ENCODE measurements at places on chromosomes 3 and 15. TPM values are rescaled to one million over a fixed set of nuclear protein-coding genes. Genes with fewer than 3 reads are reported as not detected.

DNA sequence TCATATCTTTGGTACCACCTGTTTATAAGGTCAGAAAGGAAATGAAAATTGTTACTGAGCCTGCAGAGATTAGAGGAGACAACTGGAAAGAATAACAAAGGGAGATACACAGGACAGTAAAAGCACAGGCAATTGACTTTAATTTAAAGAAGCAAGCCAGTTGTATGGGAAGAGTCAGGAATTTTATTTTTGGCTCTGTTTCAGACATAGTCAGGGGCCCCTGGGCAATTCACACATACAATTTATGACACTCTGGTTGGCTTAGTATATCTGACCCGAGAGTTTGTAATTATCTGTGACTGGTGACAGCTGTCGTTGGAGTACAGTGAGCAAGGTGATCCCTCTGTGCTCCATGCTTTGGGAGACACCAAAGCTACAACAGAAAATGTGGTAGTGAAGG, 591.9 kb upstream of the NECTIN3 start:
- no peak overlapping the region for H3K27ac ChIP-seq
- no peak overlapping the region for H3K4me3 ChIP-seq
- no peaks in the 10 kb centered on the region for H3K27me3 ChIP-seq

DNA sequence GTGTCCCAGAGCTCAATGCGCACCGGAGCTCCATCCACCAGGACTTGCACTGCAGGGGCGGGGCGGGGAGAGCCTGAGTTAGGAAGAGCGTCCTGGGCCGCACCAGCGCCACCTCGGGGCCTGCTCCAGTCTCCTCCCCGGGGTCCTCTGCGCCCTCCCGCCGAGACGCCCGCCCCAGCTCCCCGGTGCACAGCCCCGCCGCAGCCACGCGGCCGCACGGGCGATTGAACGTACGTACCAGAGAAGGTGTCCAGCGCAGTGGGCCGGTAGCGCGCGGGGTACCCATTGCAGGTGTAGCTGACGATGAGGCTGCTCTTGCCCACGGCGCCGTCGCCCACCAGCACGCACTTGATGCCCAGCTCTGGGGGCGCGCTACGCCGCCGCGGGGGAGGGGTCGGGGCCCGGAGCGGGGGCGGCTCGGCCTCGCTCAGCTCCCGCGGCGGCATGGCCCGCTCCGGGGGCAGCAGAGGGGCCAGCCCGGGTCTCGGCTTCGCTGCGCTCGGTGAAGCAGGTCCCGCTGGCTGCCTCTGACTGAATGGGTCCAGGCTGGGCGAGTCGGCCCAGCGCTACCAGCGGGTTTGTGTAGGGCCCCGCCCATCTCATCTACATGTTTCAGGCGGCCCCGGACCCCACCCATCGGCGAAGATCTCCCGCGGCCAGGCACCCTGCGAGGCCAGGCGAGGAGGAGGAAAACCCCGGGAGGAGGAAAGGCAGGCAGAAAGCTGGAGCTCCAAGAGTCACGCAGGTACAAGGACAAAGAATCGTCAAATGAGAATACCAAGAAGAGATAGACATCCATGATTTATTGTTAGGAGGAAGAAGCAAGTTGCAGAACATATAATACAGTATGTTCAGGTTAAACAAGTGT, at the start of gene RHOV:
Gene RHOV (minus strand): TSS at position 541 of the 868 bp plus-strand sequence. CDS start 95 bp downstream, at position 446.
- H3K4me3 ChIP-seq = peak within 1 kb of the TSS; percentile 55
- no peaks in the 10 kb centered on the region for H3K36me3 ChIP-seq
- H3K27ac ChIP-seq = no peak within 1 kb of the TSS
- H3K27me3 ChIP-seq = no peaks in the 10 kb centered on the region
- no peak for DNase-seq

- DNase-seq = no peak
- H3K4me1 ChIP-seq = no peaks in the 10 kb centered on the region
- H3K4me3 ChIP-seq = no peak overlapping the region
Observed at GRCh38 chr3:151816091-151816604, 2.2 kb downstream of the AADAC start.

DNA sequence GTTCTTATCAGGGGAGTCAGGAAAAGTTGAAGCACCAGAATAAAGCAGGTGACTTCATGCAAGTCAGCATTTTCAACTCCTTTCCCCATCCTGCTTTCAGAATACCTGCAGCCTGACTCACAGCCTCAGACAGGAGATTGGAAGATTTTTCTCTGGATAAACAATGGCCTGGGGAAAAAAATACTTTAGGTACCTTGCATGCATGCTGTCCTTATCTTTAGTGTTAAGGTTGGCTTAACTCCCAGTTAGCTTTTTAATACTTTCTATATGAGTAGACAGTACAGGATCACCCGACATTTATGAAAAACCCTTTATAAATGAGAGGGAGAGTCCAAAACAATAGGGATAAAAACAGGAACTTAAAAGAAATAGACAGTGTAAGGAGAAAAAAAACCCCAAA, 53.6 kb downstream of the PAK2 start:
- no peaks in the 10 kb centered on the region for H3K4me1 ChIP-seq
- no peak overlapping the region for H3K4me3 ChIP-seq
- no peaks in the 10 kb centered on the region for H3K27me3 ChIP-seq
- no peak for DNase-seq
- peaks cover 22% of the 10 kb centered on the region for H3K36me3 ChIP-seq

DNA sequence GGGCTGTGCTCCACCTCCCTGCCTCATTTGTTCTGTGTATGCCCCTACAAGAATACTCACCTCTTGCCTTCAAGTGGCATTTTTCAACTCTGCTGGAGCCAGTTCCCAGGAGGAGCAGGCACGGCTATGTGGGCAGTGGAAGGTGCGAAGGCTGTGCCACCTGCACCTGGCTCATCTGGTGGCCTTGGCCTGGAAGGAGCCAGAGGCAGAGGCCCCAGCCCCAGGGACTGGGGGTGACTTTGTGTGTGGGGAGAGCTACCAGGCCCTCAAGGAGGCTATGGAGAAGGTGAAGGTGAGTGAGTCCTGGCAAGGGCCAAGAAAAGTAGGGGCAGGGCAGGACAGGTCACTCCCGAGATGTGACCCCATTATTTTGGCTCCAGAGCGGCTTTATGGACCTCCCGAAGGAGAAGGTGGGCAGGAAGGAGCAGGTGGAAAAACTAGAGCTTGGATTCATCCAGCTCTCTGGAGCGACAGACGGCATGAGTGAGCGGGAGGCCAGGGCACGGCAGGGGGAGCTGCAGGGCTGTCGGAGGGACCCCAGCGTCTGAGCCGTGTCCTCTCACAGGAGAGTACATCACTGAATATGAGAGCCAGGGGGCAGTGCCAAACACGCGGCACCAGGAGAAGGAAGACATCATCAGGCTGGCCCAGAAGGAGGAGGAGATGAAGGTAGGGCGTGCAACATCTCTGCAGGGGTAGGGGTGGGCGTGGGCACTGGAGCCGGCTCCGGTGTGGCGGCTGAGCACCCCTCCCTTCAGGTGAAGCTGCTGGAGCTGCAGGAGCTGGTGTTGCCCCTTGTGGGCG, 57.3 kb upstream of the UBE2Q2 start:
- no peaks in the 10 kb centered on the region for H3K36me3 ChIP-seq
- H3K27ac ChIP-seq = no peak overlapping the region
- H3K27me3 ChIP-seq = peaks cover 10% of the 10 kb centered on the region
- DNase-seq = no peak
- H3K4me1 ChIP-seq = no peaks in the 10 kb centered on the region

GRCh38 chr15:71730277-71731144, 79.8 kb upstream of the NR2E3 start:
- no peaks in the 10 kb centered on the region for H3K27me3 ChIP-seq
- H3K4me3 ChIP-seq = no peak overlapping the region
- H3K4me1 ChIP-seq = no peaks in the 10 kb centered on the region
- H3K36me3 ChIP-seq = no peaks in the 10 kb centered on the region

DNA sequence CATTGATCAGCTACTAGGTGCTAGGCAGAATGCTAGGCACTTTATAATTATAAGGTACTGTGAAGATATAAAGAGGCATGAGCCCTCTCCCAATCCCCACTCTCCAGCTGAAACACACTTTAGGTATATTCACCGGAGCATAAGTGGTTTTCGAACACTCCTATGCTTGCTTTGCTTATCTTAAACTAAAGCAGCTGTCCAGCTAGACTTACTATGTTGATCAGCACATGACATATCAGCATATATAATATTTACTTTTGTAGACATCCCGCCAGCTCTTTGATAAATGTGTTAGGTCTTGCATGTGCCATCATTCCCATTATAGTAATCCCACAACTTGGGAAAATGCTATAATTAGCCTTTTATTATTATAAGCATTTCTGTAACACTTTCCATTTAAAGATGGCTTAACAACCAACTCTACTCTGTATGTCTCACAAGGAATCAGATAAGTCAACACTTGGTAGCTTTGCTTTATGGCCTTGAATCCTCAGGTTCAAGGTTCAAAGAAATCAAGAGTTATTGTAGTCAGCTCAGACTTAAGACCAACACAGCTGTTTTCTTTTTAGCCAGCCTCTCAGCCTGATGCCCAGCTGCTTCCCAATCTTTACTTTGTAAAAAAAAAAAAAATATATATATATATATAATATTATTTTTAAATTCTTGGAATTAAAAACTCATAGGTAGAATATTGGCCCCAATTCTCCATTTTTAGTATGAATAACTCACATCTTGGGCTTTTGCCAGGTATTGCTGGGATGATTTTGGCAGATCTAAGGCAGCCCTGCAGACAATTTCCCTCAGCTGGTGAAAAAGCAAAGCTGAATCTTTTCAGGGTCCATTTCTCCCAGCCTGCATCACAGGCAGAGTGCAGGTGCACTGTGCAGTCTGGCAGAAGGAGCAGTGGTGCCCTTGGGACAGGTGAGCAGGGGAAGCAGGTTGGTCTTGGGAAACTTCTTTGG, 104.2 kb downstream of the THRB start:
- H3K36me3 ChIP-seq = no peaks in the 10 kb centered on the region
- no peaks in the 10 kb centered on the region for H3K27me3 ChIP-seq
- no peak overlapping the region for H3K4me3 ChIP-seq
- H3K27ac ChIP-seq = peak overlapping the region; percentile 60

DNA sequence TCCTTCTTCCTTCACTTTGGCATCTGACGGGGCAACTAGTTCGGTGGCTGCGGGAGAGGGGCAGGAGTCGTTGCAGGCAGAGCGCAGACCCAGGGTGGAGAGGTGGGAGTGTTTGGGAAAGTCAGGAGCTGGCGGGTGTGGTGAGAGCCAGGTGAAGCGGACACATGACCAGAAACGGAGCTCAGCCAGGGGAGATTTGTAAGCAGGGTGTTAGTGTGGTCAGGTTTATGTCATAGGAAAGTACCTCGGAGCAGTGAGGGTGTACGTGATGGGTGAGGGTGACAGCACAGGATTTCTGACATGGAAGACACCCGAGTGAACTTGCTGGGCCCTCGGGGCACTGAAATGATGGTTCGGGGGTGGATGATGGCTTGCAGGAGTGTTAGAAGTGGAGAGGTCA, 247.4 kb upstream of the TPM1 start:
- peak; percentile 3 for DNase-seq
- H3K4me1 ChIP-seq = no peaks in the 10 kb centered on the region
- H3K27me3 ChIP-seq = no peaks in the 10 kb centered on the region
- no peak overlapping the region for H3K27ac ChIP-seq

DNA sequence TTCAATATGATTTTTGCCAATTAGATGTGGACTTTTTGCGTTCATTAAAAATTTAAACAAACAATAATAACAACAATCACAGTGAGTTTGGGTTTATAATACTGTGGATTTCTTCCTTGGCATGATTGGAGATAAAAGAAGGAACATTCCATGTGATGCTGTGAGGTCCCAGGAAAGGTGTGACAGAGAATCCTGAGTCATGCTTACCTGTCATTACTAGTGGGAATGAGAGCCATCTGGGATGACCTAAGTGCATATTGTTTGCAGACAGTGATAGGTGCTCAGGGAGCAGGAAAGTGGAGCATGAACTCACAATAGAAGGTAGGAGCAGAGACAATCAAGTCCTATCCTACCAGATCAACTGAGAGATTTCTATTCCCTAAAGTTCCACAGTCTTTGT, 766.5 kb upstream of the CFAP20DC start:
- peaks cover 4% of the 10 kb centered on the region for H3K4me1 ChIP-seq
- no peak overlapping the region for H3K4me3 ChIP-seq
- no peak for DNase-seq
- H3K27me3 ChIP-seq = no peaks in the 10 kb centered on the region

- H3K4me3 ChIP-seq = no peak overlapping the region
- no peak overlapping the region for H3K27ac ChIP-seq
- H3K4me1 ChIP-seq = peaks cover 6% of the 10 kb centered on the region
- no peak for DNase-seq
Observed at GRCh38 chr3:141812084-141812483, 48.9 kb downstream of the GRK7 start.

DNA sequence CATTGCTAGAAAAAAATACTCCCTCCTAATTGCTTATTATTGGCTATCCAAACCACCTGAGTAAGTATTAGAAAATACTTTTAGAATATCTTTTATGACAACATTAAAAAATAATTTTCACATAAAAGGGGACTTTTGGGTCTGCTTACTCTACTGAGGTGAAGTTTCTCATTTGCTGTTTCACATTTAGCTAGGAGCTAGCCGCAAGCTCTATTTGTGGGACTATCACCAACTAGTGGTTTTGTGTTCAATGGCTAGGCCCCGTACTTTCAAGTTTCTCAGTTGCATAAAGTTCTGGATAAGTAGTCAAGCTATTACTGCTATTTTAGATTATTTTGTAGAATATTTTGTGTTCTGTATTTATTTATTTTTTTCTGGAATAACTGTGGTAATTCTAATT, 244.2 kb upstream of the SLITRK3 start:
- H3K27me3 ChIP-seq = no peaks in the 10 kb centered on the region
- no peak overlapping the region for H3K4me3 ChIP-seq
- H3K4me1 ChIP-seq = no peaks in the 10 kb centered on the region

MORC1 gene
- 0.05 TPM for total RNA-seq

CD80 gene
- total RNA-seq = 6.2 TPM

NR2E3 gene
- 0.05 TPM for total RNA-seq

ENTPD3 gene
- 1.0 TPM for total RNA-seq

ACKR2 gene
- 0.14 TPM for total RNA-seq

CYP8B1 gene
- total RNA-seq = not detected

SEMA6D gene
- total RNA-seq = 7.6 TPM

WDR72 gene
- 0.28 TPM for total RNA-seq

CGGBP1 gene
- 64.8 TPM for total RNA-seq

UPK1B gene
- total RNA-seq = 0.52 TPM

Measured in thymus (tissue), 14 donors.